Urinary bladder (tissue), 4 donors: ENCODE measurements at places on chromosomes 2 and 18. TPM values are rescaled to one million over a fixed set of nuclear protein-coding genes. Genes with fewer than 3 reads are reported as not detected.

GRCh38 chr2:230520875-230521155 lies 104.8 kb downstream of the SP100 start:
- DNase-seq = no peak

The CSRNP3 gene
- 34.1 TPM for total RNA-seq

GRCh38 chr18:69885841-69886531 lies 61.7 kb downstream of the CD226 start:
- no peak for DNase-seq

The CRACDL gene
- total RNA-seq = 2.4 TPM
